Suprapubic skin (tissue), 4 donors: ENCODE measurements at places on chromosomes 4 and X.

GRCh38 chrX:66050140-66050569, 10.3 kb upstream of the VSIG4 start:
- no peak for DNase-seq

GRCh38 chr4:144501231-144501780, 144.7 kb upstream of the HHIP start:
- no peak for DNase-seq

- DNase-seq: no peak
These were observed 144.7 kb downstream of the NAA11 start for GRCh38 chr4:79181190-79181589.

DNA sequence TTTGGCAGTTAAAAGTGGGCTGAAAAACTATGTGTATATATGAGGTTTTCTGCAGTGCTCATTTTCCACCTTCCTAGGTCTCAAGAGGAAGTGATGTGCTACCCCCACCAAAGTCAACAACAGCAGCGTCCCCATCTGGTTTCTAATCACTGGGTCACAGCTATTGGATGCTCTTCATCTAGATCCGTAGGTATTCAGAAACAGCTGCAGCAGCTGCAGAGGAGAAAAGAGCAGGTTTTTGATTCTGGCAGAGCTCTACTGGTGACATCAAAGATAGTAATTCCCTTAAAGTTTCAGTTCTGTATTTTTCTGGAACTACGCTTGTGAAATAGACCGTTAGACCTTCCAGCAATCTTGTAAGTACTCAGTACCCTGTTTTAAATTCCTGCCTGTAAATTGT, 5.8 kb upstream of the GUCY2F start:
- DNase-seq: no peak

DNA sequence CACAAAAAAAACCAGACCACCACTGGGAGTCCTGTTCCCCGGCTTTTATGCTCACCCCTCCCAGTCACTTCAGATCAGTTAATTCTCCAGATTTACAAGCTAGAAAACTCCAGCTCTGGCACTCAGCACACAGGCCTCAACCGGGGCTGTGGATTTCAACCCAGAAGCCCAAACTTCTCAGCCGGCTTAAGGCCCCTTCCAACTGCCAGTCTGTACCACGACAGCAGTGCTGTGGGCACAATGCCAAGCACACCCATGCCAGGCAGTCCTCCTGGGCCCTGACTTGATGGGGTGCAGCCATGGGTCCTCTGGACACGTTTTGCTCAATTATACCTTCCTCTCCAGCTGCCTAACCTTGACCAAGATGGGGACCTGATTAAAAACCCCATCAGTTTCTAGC, 12.2 kb downstream of the SOD3 start:
- DNase-seq: peak; percentile 50

DNA sequence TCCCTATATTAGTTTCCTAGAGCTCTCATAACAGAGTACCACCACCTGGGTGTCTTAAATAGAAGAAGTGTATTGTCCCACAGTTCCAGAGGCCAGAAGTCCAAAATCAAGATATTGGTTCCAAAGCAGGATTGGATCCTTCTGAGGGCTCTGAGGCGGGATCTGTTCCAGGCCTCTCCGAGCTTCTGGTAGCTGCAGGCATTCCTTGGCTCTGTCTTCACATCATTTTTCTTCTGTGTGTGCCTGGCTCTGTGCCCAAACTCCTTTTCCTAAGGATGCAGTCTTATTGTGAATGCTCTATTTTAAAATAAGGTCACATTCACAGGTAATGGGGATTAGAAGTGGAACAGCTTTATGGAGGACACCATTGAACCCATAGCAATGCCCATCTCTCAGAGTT, 253.7 kb upstream of the TAPT1 start:
- no peak for DNase-seq

GRCh38 chr4:172652369-172652768, 516.2 kb upstream of the GALNT7 start:
- DNase-seq: no peak

DNA sequence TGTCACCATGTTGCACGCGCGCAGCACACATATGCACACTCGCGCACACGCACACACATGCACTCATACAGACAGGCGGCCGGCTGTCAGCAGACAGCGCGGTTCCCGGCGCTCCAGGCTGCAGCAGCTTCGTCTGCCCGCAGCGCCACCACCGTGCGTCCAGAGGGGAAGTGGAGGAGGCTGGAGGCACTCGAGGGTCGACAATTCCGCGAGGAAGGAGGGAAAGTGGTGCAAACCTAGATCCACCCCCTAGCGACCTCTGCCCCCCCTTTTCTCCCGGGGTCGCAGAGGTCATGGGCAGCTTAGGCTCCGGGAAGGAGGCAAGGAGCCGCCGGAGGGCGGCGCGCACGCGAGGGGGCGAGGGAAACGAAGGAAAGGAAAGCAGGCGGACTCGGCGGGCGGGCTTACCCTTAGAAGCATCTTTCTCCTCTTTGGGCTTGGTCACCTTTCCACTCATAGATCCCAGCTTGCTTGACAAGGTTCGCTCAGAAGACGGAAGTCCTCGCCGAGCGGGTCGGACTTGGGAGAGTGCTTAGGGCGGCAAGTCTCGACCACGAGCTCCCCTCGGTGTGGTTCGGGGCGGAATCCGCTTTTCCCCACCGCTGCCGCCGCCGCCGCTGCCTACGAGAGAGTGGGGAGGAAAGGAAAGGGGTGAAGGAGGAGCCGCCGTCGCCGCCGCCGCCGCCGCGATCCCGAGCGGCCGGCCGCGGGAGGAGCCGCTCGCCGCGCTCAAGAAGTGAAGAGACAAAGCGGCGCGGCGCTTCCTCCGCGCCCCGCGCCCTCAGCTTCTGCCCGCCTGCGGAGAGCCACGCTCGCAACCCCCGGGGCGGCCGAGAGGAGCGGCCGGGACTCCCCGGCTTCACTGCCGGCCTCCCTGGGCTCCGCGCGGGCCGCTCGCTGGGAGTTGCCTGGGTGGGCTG, 326.6 kb upstream of the F9 start:
- no peak for DNase-seq

GRCh38 chr4:48112017-48112667, 21.9 kb downstream of the TXK start:
- no peak for DNase-seq

GRCh38 chr4:74793757-74794381, 454 bp downstream of the BTC start:
- no peak for DNase-seq

- DNase-seq: no peak
These were observed 68.8 kb downstream of the IL15 start for GRCh38 chr4:141705048-141705746.

GRCh38 chrX:108203540-108203939, 112.0 kb downstream of the ATG4A start:
- no peak for DNase-seq

- no peak for DNase-seq
These were observed 59.9 kb downstream of the HHIP start for GRCh38 chr4:144705601-144706590.

DNA sequence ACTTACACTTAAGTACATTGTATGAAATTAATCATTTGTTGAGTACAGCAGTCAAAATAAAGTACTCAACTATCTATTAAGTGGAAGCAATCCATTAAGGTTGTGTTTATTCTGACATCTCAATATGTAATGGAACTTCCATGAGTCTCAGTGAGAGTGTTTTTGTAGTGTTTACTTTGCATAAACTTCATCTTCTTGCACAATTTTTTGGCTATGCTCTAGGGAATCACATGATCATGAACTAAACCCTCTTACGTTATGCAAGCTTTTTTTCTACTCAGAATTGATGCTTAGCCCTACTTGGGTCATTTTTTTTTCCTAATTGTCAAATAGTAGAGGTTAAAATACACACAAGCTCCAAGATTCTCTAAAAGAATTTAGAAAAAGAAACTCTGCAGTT, 21.1 kb upstream of the PIGA start:
- DNase-seq: no peak

DNA sequence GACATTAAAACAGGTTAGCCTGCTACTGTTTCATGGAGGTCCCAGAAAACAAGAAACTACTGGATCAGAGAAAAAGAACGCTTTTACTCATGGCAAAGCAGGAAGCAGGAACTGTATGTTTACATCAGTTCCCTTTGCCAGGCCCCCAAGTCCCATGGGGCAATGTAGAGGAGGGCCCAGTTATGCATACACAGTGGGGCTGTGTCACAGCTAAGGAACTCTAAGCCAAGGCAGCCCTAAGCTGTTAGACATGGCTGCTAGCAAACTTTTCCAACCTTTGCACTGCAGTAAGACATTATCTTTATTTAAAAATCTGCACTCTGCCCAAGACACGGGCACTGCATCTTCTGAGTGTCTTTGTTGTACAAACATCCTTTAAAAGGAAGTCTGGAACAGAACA, 975.8 kb downstream of the C4orf33 start:
- no peak for DNase-seq

GRCh38 chrX:154056770-154057241, 37.1 kb upstream of the IRAK1 start:
- DNase-seq: no peak

- no peak for DNase-seq
These were observed 52.8 kb upstream of the CD99 start for GRCh38 chrX:2638279-2638678.

DNA sequence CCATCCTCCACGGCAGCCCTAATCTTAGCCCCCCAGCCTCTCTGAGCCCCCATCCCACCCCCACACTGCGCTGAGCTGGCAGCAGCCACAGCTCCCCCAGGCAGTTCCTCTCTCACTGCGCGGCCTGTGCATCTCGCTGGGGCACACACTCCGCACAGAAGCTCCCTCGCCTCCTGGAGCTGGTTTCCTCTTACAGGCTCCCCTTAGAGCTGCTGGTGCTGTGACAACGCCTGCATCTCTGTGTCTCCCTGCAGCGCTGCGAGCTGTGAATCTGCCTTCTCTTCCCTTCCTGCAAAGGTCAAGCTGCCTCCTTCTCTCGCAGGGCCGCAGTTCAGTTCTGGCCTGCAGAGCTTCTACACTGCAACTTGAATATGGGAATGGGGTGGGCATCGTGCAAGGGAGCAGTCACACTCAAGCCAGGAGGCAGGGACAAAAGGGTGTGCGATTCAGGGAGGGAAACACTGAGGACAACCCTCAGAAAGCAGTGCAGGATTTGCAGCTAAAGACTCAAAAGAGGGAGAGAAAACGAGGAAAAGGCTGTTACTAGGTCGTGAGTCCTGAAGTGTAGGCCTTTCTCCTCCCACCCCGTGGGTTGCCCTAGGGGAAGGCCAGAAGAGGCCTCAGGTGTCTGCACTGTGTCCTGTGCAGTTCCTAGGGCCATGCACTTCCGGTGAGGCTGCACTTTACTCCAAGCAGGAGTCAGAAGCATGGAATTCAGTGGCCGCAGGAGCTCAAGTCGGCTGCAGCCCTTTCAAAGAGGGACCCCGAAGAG, 87.0 kb downstream of the BCOR start:
- no peak for DNase-seq

DNA sequence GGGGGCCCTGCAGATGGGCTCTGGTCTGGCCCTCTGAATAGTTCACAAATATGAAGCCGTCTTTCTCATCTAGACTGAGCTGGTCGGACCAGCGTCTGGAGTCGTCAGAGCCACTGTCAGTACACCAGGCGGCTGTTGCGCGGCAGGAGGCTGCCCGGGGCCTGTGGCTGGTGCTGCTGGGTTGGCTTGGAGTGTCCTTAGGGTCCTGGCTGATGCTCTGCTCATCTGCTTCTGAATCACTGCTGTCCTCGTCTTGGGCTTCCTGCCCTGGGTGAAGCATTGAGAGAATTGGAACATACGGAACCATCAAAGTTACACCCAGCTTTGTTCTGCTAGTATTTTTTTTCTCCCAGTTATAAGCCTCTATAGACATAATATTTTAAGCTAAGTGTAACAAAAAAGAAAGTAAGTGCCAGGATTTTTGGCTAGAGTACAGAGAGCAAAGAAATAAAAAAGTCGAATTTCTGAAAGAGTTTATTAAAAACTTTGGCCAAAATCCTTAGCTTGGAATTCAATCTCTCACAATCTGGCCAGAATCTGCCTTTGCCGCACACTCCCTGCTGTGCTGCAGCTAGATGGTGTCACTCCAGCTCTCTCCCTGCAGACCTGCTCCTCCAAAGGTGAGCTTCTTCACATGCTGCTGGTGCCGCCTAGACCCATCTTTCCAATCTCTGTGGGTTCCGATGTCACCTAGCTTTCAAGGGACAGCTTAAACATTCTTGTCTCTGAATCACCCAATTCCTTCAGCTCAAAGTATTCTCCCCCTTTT, 96.2 kb downstream of the CDS1 start:
- DNase-seq: peak; percentile 82

GRCh38 chrX:72169008-72169728, 12.4 kb upstream of the PIN4 start:
- no peak for DNase-seq

GRCh38 chrX:111831343-111831742, 44.6 kb upstream of the TRPC5OS start:
- no peak for DNase-seq

GRCh38 chr4:164204434-164204833, 549.5 kb upstream of the SMIM31 start:
- no peak for DNase-seq
